Posterior cingulate gyrus (tissue), 11 donors: ENCODE measurements at places on chromosomes 6 and 20.
A peak's percentile ranks its signal among the peaks of the same experiment; 100 is the strongest.

- peak; percentile 96 for DNase-seq
Measured at GRCh38 chr20:41738604-41739206, 120.5 kb upstream of the CHD6 start.

DNA sequence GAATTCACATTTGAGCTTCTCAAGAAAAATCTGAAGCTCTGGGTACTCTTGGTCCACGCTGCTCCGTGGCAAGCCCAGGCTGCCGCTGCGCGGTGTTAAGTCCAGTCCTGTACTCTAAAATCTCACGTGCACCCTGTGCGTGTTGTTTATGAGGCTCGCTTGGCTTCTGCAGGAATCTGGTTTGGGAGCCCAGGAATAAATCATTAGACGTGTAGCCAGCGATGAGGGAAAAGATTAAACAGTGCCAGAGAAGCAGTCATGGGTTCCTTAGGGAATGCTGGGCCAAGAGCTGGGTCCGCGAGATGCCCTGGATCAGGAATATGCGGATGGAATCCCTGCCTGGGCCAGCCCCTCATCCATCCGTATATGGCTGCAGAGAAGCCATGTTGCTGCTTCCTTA, 87.3 kb downstream of the KCNB1 start:
- no peak for DNase-seq

DNA sequence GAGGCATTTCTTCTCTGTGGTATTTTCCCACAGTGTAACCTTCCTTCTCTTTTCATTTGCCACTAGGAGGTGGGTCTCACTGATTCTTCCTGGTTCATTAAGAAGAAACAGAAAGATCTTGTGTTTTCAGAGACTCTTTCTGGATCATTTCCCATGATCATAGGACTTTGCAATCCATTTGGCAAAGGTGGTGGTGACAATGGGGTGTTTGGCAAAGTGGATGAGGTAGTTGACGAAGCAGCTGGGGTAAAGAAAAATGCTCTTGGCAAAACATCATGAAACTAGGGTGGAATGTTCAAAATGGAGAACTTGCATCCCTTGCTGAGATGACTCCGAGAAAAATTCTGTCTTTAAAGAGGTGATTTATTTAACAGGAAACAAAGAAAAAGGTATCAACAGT, 50.6 kb downstream of the TRAF3IP2 start:
- no peak for DNase-seq

GRCh38 chr6:26338810-26339209, 26.2 kb upstream of the BTN3A2 start:
- no peak for DNase-seq

GRCh38 chr20:17628101-17628841, 53.8 kb downstream of the RRBP1 start:
- DNase-seq, result no peak

DNA sequence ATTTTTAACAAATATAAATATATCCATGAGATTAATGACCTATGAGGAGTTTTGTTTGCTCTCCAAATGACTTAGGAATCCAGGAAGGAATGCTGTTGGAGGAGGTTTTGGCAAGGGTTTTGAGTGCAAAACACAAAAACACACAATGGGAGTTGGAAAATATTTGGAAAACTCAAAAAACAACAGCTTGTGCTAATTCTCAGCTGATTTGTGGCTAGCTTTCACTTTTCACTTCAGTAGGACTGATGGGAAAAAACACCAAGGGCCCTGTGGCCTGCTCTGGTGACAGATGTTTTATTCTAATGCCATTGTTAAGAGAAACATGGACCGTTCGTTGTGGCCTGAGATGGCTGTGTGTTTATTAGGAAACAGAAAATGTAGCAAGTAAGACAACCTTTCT, 113.9 kb downstream of the ALDH8A1 start:
- no peak for DNase-seq

- DNase-seq, result no peak
Measured at GRCh38 chr6:136873748-136874147, 48.4 kb upstream of the SLC35D3 start.

DNA sequence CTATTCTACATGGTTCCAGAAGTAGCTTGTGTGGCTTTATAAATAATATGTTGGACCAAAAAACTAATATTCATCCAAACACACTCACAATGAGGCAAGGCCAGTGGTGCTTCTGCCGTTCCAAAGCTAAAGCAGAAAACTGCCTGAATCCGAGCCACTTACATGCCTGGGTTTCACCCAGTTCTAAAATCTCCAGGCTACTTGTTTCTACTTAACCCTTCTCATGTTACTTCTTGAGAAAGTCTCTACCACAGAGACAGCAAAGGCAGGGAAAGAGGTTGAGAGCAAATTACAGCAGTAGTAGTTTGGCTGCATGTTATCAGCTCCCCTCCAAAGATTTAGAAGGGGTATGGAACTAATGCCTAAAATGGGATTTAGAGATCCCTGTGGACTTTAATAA, 62.0 kb downstream of the FAXC start:
- DNase-seq, result no peak

- no peak for DNase-seq
Measured at GRCh38 chr6:85866370-85866730, 223.7 kb upstream of the SYNCRIP start.

DNA sequence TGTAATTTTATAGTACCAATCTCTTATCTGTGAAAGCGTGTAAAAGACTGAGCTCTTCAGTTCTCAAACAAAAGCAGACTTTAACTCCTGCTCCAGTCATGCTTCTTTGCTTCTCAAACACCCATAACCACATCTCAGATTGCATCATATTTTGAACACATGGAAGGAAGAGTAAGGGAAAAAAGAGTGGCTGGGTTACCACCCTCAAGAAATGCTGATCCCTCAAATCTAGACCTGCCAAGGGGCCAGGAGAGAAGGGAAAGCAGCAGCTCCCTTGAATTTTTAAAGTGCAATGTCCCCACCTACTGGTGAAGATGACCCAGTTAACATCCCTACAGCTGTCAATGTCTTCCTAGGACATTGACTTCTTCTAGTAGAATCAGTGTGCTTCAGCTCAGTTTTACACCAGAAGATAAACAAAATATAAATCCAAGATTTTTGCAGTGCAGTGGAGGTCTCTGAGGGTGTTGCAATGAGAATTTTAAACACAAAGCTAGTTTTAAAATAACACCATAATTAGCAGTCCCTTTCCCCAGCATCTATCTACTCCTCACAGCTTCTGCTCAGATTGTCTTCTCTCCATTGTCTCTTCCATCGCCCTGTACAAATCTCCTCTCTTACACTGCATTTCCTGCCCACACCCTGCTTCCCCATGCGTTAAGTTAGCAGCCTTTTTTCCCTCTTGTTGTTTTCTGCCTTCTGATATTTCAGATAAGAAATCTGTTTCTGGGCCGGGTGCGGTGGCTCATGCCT, 22.6 kb upstream of the HLA-DQB2 start:
- DNase-seq, result no peak

DNA sequence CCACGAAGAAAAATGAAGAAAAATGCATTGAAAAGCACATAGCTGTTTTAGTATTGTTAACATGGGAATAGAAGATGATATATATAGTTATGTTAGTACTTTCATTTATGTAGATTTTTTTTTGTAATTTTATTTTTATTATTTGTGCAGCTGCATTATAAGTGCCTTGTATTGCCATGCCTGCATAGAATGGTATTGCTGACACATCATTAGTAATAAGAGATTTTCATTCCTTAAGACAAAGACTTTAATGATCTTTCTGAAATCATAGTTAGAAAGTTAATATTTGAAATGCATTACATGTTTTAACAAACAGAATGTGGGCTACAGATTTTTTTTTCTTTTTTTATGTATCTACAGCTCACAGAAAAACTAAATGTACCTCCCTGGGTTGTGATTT, 506.5 kb downstream of the NKAIN2 start:
- no peak for DNase-seq

- DNase-seq, result no peak
Measured at GRCh38 chr6:127030111-127030510, 88.4 kb upstream of the RSPO3 start.

DNA sequence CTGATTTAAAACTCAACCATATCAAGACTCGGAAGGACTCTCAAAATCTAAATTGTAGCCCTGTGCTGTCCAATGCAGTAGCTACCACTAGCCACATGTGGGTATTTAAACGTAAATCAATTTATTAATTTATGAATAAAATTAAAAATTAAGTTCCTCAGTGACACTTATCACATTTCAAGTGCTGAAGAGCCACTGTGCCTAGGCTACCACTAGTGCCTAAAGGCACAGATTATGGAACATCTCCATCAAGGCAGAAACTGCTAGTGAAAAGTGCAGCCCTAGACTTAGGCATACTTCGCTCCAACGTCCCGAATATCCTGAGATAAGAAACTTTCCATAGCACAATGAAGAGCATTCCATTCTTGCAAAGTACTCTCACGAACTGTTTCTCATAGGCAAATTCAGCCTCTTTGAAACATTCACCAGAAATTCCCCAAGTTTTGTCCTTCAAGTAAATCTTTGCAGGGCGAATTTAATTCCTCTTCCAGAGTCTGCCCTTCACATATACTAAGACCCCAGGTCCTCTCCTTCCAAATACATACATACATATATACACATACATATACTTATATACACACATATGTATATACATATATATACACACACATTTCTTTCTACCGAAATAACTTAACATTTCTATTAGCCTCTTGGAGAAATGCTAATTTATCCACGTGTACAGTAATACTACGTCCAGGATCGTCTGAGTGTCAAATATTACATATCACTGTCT, 1.3 kb downstream of the SUPT3H start:
- DNase-seq, result no peak

- no peak for DNase-seq
Measured at GRCh38 chr20:35491823-35492222, 36.4 kb downstream of the CEP250 start.

GRCh38 chr6:63672582-63673129, 37.1 kb downstream of the PHF3 start:
- no peak for DNase-seq

GRCh38 chr6:69164564-69165229, 529.6 kb downstream of the ADGRB3 start:
- no peak for DNase-seq

- no peak for DNase-seq
Measured at GRCh38 chr20:58695895-58696375, 3.3 kb downstream of the NPEPL1 start.

DNA sequence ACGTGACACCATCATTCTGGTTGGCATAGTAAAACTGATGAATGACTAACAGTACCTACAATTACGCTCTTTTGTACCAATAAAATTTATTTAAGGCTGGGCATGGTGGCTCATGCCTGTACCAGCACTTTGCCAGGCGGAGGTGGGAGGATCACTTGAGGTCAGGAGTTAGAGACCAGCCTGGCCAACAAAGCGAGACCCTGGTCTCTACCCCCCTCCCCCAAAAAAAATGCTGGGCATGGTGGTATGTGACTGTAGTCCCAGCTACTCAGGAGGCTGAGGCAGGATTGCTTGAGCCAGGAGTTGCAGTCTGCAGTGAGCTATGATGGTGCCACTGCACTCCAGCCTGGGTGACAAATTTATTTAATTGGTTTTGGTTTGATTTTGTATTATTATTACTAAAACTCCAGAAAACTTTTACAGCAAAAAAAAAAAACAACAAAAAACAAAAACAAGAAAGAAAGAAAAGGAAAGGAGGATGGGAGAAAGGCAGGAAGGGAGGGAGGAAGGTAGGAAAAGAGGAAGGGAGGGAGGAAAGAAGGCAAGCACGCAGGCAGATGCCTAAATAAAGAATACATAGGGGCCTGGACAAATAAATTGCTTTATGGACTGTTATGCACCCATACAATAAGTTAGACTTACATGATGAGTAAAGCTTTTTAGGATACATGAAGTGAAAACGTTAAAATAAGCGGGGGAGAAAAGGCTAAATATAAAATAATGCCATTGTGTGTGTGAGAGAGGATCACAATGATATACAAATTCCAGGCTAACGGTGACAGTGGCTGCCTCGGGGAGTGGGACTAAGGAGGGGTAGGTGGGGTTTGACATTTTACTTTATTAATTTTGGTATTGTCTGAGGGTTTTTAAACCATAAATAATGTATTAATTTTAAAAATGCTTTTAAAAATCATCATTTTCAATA, 682 bp upstream of the ZSCAN9 start:
- no peak for DNase-seq

DNA sequence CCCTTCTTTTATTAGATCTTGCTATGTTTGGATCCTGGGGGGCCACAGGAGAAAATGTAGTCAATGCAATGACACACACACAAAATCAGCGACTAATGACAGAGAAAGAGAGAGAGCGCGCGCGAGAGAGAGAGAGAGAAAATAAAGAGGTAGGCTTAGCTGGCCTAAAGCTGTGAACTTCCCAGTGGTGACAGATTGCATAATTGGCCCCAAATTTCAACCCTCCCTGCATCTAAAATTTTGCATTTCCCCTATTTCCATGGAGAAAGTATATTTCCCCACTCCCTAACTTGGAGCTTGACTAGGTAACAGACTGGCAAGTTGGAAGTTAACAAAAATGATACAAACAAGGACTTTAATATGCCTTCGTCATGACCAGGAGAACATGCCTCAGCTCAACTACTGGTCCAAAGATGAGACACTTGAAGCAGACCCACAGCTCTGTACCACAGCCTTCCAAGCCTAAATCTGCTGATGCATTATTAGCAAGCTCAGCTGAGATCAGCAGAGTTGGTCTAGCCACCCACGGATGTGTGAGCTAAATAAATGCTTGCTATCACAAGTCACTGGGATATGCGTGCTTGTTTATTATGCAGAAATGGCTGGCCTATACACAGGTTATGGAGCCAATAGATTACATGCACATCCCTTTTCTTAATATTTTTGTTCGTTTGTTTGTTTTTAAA, 118.1 kb upstream of the PRDM1 start:
- DNase-seq, result no peak

- no peak for DNase-seq
Measured at GRCh38 chr6:52303178-52303577, 18.6 kb upstream of the MCM3 start.

- no peak for DNase-seq
Measured at GRCh38 chr20:49098136-49098535, 52.0 kb downstream of the CSE1L start.

DNA sequence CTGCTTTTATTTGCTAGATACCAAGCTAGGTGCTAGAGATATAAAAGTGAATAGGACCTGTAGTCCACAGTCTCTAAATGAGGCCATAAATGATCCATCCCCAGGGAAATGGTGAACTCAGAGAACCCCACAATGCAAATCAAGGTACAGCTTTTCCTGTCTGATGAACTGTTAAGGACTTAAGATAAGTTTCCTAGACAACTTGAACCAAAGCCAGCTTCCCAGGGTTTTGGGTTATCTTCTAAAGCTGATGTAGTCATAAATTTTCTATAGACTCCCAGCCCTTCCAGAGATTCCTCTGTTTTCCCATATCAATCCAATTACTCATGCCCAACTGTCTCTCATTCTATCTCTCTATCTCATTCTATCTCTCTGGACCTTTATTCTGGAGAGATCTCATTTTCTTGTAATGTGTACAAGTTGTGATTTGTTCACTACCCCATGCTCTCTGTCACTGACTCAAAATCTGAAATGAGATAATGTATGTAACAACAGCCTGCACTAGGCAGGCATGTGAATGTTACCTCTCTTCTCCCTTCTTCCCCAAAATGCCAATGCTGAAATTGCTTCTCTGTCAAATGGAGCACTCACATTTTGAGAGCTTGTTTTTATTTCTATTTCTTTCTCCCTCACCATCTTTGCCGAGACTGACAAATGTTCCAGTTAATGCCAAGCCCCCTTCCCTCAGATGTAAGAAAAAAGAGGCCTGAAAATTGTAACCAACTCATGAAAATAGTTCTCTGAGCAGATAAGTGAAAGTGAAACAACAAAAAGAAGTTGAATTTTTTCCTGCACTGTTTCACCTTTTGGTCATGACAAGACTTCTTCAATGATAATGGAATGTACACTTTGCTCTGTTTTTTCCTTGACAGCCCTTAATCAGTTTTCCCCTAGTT, 279.9 kb downstream of the SLC35F1 start:
- no peak for DNase-seq

- no peak for DNase-seq
Measured at GRCh38 chr6:139423971-139424667, 49.7 kb upstream of the CITED2 start.

GRCh38 chr6:118367314-118367713, 180.8 kb upstream of the PLN start:
- no peak for DNase-seq
